ENCODE measurements at places on chromosomes 1 and 21.

GRCh38 chr1:21621051-21621450, 48.1 kb downstream of the RAP1GAP start:
- DNase-seq = no peak

- no peak for DNase-seq
These were observed 16.6 kb downstream of the EVI5 start for GRCh38 chr1:92768296-92768695.

- peak; percentile 81 for DNase-seq
These were observed 7.2 kb upstream of the MPZL1 start for GRCh38 chr1:167714439-167715156.

DNA sequence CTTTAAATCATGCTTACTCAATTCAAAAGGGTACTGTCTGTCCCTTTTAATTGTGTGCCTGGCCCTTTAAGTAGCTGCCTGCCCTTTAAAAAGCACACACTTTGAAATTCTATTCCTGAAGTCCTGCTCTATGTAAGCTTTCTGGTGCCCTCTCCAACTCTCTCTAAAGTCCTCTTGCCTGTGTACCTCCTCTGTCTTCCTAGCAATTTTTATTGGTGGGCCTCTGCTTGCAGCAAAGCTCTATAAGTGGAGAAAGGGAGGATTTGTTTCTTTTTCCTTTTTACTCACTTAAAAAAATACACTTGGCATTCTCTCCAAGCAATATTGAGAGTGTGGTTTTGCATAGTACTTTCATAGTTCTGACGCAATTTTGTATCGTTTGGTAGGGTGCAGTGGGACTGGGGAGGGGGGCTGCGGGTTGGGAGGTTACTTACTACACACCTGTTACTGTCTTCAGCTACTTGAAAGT, 135.4 kb downstream of the LMO4 start:
- no peak for DNase-seq

DNA sequence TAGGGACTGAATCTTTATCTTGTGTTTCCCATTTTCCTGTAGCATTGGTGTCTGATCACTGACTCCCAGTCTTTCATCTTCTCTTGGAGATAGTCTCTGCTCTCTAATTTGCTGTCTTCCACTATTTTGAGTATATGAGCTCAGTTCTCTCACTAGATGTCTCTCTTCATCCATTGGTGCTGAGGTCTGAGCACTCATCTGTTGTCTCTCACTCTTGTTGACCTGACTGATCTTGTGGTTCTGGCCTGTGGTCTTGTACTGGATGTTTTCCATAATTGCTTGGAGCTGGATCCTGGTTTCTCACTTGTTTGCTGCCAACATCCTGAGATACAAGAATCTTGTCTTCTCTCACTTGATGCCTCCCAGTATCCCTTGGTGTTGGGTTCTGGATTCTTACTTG, 25.1 kb upstream of the S100A11 start:
- DNase-seq = no peak

- DNase-seq = no peak
These were observed 145.3 kb downstream of the SEC16B start for GRCh38 chr1:177824508-177824982.

DNA sequence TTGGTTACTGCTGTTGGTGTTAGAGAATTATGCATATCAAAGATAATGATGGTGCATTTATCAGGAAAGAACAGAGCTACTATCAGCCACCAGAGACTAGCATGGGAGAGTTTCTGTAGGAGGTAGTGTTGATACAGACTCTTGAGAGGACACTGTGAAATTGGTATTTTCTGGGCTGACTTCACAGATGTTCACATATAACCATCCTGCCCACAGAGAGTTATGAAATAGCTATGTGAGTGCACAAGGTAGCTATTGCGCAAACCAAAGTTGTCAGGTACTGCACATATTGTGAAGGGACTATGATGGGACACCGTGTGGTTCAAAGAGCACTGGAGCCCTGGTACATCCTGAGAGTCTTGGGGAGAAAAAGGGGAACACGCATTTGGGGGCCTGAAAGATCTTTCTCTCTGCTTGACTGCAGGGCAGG, 1.4 kb upstream of the TLCD4 start:
- no peak for DNase-seq

DNA sequence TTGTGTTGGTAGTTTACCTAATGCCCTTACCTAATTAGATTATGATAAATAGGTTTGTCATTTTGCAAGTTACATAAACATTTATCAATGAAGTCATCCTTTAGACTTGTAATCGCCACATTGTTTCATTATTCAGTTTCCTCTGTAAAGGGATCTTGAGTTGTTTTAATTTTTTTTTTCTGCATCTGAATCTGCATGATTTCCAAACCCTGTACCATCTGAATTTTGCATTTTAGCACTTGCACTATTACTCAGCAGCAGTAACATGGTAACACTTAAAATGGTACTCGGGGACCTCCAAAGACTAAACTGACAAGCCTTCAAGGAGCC, 12.4 kb downstream of the TARDBP start:
- no peak for DNase-seq

- DNase-seq = no peak
These were observed 3.6 kb downstream of the CERS2 start for GRCh38 chr1:150970808-150971582.

- no peak for DNase-seq
These were observed 28.2 kb upstream of the IKBKE start for GRCh38 chr1:206442101-206442500.

DNA sequence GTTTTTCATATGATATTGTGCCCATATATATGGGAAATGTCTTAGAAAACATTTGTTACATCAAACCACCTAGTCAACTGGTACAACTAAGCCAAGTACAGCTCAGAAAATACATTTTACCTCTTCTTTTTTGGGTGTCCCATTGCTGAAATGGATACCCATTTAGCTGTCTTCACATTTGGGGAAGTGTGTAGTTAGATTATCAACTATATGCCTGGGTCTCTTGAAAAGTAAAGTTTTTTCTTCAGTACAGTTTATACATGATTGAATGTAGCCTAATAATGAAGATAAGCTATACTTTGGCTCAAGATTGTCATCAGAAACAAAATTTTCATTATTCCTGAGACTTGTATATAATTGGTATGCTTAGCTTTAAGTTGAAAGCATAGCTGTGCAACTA, 2.0 kb downstream of the AGO3 start:
- no peak for DNase-seq

DNA sequence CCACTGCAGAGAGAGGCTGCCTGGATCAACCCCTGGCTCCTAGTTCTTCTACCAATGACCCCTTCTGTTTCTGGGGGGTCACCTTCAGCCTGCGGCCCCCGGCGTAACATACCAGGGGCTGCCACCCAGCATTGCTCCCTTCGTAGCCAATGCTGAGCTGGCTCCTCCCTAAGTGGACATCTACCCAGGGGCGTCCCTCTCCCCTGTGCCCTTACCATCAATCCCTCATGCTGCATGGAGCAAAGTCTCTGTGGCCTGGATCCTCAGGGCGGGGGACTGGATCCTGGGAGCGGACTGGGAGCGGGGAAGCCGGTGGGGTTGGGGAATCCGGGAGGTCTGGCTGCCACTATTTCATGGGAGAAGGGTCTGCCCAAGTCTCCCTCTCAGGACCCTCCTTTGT, 28.6 kb downstream of the TRIM67 start:
- no peak for DNase-seq

DNA sequence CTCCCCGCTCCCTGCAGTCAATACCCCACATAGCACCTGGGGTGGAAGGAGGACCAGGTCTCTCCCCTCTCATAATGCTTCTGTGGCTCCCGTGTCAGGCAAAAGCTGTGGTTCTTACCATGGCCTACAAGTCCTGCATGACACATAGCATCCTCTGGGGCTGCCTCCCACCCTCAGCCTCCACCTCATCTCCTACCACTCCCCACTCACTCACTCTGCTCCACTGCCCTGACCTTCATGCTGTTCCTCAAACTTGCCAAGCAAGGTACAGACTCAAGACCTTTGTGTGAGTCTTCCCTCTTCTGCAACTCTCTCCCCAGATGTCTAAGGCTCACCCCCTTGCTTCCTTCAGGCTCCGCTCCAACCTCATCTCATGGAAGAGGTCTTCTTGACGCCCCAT, 28.0 kb upstream of the VANGL1 start:
- no peak for DNase-seq

- DNase-seq = no peak
These were observed 24.4 kb upstream of the ZC3H12A start for GRCh38 chr1:37449936-37450335.

GRCh38 chr1:107702946-107703571, 261.9 kb downstream of the VAV3 start:
- no peak for DNase-seq

DNA sequence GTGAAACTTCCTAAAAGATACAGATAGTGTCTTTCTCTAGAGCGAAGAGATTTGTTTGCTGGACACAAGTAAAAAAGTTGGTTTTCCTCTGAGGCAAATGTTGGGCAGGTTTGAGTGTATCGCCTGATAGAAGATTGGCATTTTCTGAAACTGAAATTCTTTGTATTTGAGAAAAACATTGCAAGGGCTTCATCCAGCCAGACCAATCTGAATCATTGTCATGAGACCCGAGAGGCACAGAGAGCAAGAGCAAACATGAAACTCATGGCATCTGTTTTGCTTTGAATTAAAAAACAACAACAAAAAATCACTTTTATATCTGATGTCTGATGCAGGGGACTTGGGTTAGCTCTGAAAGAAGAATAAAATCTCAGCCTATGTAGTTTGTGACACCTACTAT, 379.3 kb upstream of the NCAM2 start:
- no peak for DNase-seq

- no peak for DNase-seq
These were observed 10.0 kb upstream of the MACF1 start for GRCh38 chr1:39194398-39195051.

DNA sequence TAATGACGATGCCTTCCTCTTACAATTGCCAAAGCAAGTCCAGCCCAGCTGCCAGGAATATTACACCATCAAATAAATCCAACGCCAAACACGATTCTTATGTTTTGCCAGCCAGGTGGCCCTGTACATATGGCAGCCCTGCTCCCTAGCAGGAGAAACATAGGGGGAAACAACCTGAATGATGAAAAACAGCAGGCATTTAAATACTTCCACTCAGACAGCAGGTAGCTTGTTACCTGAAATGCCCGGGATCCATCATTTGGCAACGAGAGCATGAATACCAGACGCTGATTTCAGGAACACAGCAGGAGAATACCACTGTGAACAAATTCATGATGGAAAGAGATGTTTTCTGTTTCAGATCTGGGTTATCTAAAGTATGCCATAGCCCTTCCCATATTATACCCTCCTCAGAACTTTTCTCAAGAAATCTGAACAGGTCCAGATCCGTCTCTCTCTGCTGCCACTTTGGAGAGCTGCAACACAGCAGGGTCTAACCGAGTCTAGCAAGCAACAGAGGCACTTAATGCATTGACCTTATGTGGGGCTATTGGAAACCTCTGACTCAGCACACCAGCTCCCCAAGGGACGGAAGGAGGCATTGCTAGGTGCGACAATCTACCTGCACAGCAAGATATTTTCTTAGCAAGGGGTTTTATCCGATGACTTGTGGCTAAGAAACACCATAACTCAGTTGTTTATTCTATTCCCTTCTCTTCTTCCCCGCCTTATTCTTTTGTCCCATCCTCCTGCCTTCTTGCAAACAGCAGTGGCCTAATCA, 166.3 kb downstream of the BARHL2 start:
- no peak for DNase-seq

GRCh38 chr1:151995774-151996173, 2.1 kb upstream of the S100A10 start:
- no peak for DNase-seq

GRCh38 chr1:84083307-84083706, 60.8 kb upstream of the PRKACB start:
- no peak for DNase-seq

GRCh38 chr1:47985018-47985417, 12.2 kb downstream of the TRABD2B start:
- no peak for DNase-seq

GRCh38 chr21:16992448-16992847, 520.4 kb upstream of the CXADR start:
- DNase-seq = no peak

DNA sequence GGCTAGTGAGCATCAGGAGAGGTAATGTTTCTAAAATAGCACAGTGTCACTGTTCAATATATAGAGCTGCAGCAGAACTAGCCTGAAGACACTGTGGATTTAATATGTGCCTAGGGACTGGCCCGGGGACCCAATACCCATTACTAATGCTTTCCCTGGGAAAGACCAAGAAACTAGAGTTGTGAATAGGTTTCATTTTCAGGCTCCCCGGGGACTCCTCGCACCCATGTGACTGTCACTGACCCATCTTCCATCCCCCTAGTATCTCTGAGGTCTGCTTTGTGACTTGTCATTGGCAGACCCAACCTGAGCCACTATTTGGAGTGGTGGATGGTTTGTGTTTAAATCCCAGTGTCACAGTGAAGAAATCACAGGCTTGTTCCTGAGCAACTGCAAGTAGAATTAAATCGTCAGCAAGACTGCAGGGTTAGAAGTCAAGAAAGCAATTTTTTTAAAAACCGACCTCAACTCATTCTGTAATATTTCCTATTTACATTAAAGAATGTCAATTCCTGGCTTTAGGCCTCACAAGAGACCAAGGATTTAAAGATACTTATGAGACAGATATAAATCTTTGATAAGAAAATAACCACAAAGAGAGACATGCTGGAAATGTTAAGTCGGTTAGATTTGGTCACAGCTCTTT, 130.0 kb upstream of the TNR start:
- DNase-seq = no peak

DNA sequence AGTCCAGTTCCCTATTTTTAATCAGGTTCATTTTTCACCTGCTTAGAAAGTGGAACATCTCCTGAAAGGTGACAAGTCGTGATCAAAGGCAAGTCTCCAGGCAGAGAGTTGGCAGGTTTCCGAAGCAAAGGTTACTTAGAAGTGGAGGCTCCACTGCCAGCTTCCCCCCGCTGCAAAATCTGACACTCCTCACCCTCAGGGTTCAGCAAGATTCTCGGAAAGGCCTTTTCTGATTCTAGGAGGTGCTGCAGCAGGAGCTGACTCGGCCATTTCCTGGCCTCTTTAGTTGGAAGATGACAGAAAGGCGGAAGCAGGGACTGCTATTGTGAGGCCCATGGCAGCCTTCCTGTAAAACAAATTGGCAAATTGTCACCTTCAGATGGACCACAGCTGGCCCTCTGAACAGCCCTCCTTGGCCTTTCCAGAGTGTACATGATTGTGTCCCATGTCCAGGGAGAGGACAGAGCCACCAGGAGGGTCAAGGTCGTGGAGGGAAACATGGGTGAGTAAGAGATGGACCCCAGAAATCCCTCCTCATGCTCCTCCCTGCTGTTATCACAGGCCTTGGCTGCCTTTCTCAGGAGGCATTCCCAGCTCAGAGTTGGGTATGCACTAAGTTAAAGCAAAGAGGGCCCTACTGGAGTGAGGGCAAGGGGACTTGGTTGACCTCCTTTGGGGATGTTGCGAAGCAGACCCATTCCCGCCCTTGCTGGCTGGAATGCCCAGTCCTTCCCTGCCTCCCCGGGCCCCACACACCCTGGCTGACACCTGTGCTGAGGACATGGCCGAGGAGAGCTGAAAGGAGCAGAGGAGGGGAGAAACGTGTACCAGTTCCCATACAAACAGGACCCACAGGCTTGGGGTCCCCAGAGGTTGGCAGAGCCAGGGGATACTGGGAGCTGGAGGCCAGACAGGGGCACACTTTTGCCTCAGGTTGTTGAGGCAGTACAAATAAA, 115.5 kb upstream of the IRF2BP2 start:
- DNase-seq = no peak
